HT1080 (cell line): ENCODE measurements at places on chromosomes 5 and 9.

DNA sequence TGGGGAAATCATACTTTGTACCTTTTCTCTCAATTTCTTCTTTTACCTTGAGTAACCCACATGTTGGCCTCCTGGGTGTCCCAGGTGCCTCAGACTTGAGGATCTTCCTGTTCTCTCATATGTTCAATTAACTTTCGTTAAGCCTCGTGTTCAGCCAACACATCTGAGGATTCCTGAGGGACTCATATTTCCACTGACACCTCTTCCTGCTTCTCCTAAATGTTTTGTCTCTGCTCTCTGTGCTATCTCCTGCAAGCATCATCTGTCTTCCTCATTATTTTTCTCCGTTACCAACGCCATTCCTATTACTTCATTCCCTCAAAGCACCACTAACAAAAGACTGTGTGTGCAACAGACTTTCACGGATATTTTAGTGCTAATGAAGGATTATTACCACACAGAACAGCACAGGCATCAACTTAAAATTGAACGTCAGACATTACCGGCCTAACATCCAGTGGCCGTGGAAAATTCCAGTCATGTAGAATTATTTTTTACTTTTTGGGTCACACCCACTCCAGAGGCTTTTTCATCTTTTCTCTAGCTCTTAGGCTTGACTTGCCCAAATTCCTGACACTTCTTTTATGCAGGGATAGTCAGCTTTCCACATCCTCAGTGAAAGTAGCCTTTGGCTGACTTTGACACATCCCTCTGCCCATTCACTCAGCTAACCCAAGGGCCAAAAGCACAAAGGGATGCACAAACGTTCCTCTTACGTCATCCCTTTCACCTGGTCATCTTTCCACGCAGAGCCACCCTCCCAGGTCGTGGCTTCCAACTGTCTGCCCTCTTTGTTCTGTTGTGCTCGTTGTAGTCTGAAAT is 46.0 kb upstream of the OSMR start:
- DNase-seq, result no peak

- DNase-seq, result no peak
Observed at GRCh38 chr9:125637241-125637640, 69.8 kb downstream of the MAPKAP1 start.

GRCh38 chr9:137404961-137405567 is 17.9 kb downstream of the EXD3 start:
- DNase-seq, result no peak

- no peak for DNase-seq
Observed at GRCh38 chr5:93246090-93246855, 334.7 kb downstream of the NR2F1-AS1 start.

DNA sequence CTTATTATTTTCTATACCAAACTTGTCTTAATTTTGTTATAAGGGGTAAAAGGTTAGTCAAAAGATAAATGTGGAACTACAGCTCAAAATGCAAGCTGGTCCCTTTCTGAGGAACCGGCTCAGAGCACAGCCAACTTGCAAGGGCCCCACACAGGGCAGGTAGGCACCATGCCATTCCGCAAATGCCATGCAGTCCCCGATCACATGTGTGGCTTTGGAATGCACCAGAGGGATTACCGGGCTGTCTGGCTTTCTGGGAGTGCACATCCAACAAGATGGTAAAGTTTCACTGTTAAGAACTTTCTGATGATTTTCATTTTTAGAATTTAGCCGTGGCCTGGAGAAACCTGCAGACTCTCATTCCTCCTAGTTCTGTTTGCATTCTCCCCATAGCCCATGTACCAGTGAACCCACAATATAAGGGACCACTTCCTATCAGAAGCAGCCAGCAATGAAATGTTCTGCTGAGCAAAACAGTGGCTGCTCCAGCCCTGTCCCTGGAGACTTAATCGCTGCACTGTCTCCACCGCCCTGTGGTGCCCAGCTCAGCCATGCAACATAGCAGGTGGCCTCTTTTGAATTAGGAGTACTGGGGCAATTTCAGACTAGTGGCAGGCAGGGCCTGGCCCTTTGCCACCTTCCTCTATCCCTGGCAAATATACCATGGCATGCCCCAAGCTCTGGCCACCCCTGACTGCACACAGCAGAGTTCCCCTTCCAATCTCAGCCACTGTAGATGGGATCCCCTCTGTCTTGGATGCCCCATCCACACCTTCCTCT is 11.4 kb downstream of the SHB start:
- DNase-seq, result no peak

GRCh38 chr9:18979367-18979766 is 53.6 kb downstream of the SAXO1 start:
- peak; percentile 73 for DNase-seq

DNA sequence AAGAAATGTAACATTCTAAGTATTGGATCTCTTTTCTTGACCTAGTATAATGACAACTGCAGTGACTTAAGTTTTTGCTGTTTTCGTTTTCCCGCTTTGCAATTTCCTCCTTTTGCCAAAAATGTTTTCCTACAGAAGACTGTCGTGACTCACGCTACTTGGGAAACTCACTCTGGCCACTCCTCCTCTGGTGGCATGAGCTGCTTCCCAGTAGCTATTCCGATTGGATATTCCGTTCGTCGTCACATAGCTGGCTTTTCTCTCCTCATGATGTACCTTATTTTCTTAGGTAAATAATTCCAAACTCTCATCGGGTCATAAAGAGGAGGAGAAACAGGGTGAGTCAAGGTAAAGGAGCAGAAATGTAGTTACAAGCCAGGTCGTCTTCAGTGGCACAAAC is 64.9 kb downstream of the GOLPH3 start:
- no peak for DNase-seq

DNA sequence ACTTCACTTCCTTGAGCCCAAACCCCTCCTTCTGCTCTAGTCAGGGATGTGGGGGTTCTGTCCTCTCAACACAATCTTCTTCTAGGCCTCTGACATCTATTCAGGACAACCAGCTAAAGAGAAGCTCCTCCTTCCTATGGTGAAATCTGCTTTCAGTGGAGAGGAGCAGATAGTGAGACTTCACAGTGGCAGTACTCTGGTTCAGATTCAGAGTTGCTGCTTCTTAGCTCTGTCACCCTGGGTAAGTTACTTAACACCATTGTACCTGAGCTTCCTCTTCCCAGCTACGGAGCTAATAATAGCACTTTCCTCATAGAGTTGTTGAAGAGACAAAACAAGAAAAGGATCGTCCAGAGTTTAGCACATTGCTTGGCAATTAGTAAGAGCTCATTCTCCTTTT is 77.3 kb upstream of the LARP1 start:
- DNase-seq, result no peak

DNA sequence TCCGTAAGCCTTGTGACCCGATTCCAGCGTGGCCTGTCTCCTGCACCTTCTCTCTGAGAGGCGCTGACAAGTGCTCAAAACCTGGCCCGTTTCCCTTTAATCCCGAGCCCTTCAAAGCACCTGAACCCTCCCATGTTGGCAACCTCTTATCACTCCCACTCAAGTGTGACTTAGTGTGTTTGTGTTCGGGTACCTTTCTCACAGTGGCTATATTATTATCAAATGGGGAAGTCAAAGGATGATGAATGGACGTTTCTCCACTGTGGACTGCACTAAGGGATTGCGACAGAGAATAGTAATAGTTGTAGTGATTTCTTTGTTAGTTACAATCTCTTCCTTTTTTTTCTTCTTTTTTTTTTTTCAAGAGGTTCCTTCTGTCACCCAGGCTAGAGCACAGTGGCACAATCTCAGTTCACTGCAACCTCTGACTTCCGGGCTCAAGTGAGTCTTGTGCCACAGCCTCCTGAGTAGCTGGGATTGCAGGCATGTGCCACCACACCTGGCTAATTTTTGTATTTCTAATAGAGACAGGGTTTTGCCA is 65.4 kb upstream of the TNFSF8 start:
- no peak for DNase-seq

- no peak for DNase-seq
Observed at GRCh38 chr9:120882935-120883607, 6.1 kb upstream of the PHF19 start.

- DNase-seq, result no peak
Observed at GRCh38 chr5:77231471-77232138, 21.1 kb downstream of the PDE8B start.

DNA sequence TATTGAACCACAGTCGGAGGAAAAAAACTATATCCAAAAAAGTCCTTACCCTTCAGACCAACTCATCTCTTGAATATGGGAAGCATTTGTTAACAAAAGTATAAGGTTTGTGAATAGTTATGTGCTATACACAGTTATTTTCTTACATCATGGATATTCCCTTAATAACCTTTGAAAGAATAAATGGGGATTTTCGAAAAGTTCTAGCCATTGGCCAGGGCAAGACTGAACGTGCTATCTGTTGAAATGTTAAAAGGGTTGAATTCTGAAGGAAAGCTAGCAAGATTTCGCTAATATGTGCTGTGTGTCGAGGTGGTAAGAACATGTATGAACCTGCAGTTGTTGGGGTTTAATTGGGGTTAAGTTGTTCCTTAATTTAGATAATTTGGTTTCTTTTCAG is 140.8 kb downstream of the SMARCA2 start:
- DNase-seq, result no peak

GRCh38 chr9:86645303-86645702 is 291.1 kb upstream of the TUT7 start:
- no peak for DNase-seq

DNA sequence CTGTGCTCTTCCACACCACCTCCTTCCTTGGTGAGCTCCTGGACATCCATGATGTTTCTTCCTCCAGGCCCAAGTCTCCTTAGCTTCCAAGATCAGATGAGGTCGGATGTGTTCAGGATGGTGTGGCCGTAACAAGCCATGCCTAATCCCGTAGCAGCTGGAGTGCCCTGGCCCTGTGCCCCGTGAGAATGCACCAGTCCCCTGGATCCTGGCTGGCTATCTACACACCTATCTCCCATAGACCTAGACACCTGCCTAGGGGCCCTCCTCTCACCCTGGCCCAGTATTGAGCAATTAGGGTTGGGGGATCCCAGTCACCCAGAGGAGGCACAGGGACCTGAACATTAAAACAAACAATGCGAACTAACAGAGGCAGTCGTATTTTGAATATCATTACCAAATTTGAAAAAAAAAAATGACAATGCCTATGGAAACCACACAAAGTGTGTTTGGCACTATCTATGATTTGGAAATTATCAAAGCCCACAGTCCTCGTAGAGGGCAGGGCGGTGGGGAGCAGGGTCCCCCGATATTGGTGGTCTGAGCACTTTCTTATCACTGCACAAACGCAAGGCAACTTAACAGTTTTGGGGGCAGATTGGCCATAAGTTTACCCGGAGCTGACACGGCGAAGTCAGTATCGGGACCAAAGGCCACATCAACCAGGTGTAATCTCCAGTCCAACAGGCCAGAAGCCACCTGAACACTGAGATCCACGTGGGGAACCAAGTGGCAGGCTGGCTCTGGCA is 13.2 kb downstream of the ENG start:
- no peak for DNase-seq

DNA sequence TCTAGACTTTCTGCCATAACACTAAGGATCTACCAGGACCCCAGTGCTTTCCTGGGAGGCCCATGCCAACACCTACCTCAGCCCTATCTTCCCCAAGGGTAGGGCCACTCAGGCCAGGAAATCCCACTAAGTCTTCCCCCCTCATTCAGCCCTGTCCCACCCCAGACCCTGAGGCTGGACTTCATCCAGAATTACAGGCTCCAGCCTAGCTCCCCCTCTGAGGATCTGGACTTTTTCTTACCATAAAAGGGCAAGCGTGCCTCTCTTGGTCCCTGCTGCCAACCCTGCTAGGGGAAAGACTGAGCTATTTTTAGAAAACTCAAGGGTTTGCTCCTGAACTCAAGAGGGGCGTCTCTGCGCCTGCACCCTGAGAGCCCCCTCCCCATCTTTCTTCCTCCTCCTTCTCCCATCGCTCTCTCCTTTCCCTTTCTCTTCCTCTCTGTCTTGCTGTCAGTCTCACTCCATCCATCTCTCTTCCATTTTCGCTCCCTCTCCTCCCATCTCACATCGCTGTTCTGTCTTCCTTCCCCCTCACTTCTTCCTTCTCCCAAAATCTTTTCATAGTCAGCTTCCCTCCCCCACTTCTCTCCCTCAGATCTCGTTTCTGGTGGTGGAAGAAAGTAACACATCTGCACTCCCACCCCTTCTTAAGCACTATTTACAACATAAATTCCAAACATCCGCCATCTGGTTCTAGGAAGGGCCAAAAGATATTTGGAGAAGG is 38.1 kb upstream of the IL17B start:
- DNase-seq, result no peak

GRCh38 chr5:140118302-140118936 is 4.5 kb downstream of the PURA start:
- peak; percentile 11 for DNase-seq

- DNase-seq, result peak; percentile 62
Observed at GRCh38 chr5:150410524-150411244, 2.0 kb downstream of the CD74 start.

DNA sequence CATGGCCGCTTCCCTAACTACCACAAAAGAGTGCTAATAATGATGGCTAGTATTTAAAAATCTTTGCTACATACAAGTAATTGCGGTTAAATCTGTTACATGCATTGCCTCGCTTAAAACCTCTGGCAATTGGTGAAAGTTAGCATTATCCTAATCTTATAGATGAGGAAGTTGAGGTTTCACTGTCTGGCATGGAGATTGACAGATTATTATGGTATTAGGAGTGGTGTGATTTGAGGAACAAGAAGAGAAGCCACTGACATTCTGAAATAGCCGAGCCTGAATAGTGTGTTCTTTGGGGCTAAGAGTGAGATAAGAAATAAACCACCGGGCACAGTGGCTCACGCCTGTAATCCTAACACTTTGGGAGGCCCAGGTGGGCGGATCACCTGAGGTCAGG is 45.3 kb upstream of the DPYSL3 start:
- DNase-seq, result no peak

DNA sequence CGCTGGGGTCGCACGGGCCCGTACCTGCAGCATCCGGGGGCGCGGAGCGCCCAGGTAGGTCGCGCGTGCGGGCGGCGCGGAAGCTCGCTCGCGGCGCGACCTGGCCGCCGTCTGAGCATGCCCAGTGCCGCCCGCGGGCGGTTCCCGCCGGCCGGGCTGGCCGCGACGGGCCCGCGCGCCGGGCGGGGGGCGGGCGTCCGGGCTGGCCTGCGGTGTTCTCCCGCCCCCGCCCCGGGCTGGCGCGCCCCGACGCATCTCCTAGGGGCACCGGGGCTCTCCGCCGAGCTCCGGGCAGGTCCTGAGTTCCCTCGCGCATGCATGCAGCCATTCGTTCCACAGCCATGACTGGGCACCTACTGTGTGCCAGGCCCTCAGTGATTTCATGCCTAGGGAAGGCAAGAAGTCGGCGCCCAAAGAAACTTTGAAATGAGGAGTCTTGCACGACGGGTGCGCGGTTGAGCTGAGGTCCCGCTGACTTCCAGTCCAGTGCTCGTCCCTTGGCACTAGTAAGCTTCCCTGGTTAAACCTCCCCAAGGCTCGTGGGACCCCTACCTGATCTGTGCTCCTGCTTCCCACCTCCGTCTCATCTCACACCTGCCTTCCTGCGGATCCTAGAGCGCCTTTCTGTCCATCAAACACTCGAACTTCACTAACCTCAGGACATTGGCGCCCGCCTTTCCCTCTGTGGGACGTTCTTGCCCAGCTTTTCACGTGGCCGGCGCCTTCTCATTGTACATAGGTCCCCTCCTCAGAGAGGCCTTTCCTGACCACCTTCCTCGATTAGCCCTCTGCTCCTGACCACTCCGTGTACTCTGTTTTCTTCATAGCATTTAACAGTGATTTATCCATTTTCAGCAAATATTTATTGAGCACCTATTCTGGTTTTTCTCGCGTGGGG is at the start of gene PTPN3:
Gene PTPN3, minus strand, starts transcription at position 113 of the 898 bp plus-strand sequence. CDS start 34,873 bp downstream, outside the sequence.
- no peak for DNase-seq
